NCI-H146 (cell line): ENCODE measurements at places on chromosomes 6 and 20.

DNA sequence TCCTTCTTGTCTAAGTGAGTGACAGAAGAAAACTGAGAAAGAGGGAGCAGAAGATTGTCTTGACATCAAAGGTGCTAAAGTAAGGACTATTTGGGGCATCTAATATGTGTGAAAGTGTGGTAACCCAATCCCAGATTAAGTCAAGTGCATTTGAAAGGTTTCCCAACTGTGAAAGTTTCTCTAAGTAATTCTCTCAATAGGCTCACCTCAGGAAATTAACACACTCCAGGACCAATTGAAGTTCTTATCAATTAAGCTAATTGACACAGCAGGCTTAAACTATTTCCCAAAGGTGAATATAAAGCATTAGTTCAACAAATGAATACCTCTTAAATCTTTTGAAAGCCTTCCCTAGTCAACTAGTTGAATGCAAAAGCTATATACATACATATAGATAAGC lies 212.8 kb upstream of the FUT9 start:
- DNase-seq, result no peak

DNA sequence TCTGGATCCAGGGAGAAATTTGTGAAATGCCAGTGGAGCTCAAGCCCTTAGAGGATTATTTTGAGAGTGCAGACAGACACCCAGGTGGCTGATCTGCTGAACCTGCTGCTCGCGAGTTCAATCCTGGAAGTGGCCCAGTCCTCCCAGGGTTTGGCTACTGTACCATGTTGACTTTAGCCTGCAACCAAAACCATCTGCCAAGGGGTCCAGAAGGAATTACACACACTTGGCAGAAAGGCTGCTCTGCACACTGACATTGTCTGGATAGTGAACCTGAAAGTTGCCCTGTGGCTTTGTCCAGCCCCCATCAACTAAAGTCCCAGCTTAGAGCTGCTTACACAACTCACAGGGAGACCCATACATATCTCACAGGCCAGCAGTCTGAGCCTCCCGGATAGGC lies 21.6 kb upstream of the PI3 start:
- no peak for DNase-seq

DNA sequence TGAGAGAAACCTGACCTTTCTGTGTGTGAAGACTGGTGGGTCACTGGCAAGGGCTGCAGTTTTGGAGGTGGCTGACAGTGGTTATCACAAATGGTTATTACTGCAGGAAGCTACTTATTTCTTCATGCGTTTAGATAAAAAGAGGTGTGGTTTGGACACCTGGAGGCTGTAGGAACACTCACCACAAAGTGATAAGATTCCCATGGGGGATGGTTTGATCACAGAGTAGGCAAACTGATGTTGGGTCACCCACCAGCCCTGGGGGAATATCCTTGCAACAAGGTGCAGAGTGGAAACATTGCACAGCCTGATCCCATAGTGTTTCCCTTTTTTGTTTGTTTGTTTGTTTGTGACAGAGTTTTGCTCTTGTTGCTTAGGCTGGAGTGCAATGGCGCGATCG lies 33.9 kb upstream of the RNGTT start:
- no peak for DNase-seq

GRCh38 chr6:83517500-83517899 lies 5.2 kb downstream of the PRSS35 start:
- DNase-seq, result no peak

DNA sequence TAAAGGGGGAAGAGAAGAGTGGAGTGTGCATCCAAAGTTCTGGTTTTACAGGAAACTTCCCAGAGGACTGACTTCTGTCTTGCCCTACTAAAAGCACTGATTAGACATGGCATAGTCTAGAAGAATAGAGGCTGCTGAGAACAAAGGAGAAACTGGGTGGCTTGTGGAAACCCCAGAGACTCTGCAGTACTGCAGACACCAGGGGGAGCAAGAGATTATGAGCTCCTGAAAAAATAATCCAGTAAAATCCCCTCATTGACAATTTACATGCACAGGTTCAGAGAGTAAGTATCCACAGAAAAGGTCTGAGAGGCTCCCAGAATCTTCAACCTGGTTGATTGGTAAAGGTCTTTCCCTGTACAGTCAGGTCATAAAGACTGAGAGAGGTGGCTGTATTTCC lies 48.7 kb upstream of the CLVS2 start:
- DNase-seq, result peak; percentile 47

DNA sequence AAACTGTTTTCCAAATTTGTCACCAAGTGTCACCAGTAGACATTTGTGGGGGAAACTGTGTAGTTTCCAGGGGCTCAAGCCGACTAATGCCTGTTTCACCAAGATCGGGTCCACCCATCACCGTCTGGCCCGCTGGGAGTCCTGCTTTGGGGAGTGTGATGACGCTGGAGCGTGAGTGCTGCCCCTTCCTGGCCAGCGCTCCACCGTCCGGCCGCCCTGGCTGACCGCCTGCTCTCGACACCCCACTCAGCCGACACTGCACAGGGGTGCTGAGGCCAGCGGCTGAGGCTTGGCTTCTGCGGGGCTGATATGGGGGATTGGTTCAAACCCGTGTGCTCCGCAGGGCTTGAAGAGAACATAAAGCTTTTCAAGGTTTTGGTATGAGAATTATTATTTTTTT lies 160.1 kb downstream of the SMOC2 start:
- DNase-seq, result no peak

- no peak for DNase-seq
Observed at GRCh38 chr6:84808491-84809061, 44.2 kb upstream of the TBX18 start.

- DNase-seq, result no peak
Observed at GRCh38 chr20:24165301-24166122, 176.9 kb upstream of the GGTLC1 start.

DNA sequence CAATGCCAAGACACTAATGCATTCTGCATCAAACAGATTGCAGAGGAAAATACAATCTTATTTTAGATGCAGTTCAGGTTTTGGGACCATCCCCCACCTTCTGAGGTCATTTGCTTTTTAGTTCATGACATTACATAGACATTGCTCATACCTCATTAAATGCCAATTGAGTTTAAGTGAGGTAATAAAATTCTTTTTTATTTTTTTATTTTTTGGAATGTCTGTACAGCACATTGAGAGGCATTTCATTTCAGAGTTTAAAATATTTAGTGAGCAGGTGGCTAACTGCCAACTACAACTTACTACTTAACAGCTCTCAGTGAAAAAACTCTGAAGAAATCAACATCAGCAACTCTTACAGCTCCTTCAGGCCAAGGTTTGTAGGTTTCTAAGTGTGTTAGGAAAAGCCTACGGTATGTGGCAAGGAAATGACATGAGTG lies 482.2 kb upstream of the RNF217 start:
- DNase-seq, result no peak

GRCh38 chr6:160102956-160103824 lies 18.4 kb upstream of the SLC22A1 start:
- DNase-seq, result peak; percentile 15

DNA sequence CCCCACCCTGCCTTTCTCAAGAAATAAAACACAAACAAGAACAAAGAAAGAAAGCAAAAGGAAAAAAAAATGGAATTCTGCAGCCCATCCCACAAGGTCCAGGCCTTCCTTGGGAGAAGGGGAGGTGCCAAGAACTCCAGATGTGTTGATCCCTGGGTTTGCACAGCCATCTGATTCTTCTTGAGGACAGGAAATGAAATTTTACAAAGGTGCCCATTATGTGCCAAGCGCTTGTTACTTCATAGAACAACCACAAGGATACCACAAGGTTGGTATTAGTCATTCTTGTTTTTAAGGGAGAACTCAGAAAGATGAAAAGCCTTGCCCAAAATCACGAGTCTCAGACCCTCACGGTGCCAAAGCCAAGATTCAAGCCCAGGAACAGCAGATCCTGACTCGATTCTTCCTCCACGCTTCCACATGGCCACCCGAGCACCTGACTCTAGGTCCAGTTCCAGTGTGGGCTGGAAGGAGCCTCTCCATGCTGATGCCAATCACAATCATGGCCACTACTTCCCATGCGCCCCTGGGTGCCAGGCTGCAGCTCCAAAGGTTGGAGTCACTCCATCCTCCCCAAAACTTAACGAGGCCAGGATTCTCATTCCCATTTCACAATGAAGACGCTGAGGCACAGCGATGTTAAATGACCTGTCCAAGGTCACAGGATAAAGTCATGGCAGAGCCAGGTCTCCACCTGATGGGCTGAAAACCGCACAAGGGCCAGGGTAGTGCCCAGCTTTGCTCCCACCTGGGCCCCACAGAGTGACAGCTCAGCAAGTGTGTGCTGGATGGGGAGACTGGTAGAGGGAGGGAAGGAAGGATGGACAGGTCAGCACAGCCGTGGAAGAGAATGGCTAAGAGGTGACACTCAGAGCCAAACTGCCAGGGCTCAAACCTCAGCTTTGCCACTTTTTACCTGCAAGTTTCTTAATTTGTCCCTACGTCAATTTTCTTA lies 66.7 kb upstream of the TOP1 start:
- no peak for DNase-seq

DNA sequence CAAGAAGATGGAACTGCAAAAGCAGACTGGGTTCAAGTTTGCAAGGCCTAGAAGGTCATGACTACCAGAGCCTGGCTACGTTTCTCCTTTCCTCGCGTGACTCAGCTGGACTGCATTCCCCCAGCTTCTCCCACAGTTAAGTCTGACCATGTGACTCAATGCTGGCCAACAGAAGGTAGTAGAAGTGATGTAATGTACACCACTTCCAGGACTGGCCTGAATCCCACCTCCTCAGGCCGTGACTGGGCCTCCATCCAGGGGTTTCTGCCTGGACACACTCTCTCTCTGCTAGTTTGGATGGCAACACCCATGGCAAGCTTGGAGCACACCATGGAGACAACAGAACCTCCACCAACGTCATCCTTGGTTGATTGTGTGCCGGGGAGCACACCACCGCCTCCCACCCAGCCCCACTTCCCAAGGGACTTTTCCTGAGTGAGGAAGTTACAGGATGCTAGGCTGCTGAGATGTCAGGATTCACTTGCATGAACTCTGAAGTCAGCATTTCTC lies 112.0 kb upstream of the CDYL start:
- DNase-seq, result no peak

DNA sequence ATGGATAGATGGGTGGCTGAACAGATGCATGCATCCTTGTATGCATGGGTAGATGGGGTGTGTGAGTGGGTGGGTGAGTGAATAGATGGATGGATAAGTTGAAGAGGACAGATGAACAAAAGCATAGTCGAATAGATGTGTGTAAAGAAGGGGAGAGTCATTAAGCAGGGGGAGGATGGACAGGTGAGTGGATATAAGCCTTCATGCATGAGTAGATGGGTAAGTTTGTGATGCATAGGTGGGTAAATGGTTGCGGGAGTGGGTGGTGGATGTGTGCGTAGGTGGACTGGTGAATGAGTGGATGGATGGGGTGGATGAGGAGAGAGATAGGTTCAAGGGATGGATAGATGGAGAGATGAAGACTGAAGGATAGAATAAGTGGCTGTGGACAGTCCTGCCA lies 29.6 kb downstream of the HLA-DPB1 start:
- no peak for DNase-seq

GRCh38 chr6:149360536-149360935 lies 39.5 kb upstream of the SUMO4 start:
- DNase-seq, result no peak

DNA sequence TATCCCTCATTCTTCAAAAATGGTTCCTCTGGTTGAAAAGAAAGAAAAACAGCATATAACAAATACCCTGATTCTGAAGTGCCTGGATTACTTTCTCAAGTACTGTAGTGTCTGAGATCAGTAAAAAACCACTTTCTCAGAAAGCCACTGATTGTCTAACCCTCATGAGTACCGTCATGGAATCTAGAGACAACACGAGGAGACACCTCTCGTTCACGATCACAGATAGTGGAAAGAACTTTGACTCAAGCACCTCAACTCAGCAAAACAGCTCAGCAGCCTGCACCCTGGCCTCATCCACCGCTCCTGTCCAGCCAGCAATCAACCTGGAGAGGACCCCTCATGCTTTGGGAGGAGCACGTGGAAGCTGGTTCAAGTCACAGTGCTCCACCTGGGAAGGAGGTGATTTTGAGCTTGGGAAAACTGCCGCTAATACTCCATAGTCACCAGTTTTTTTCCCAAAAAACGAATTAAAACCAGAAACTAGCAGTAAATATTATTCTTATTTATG lies 1.0 kb downstream of the SCML4 start:
- no peak for DNase-seq

DNA sequence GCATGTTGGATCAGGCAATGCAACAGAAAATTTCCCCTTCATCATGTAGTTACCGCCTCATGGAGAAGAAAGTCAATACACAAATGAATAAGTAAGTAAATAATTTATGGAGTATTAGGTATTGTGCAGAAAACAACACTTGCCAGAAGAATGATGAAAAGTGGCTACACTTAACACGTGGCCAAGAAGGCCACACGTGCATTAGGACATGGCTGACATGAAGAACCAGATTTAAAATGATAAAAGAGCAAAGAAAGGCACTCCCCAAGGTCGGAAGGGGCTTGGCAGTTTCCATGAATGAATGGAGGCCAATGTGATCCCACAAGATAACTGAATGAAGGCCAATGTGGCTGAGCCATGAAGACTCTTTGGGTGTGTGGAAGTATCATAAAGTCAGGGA lies 447.2 kb downstream of the DOK5 start:
- no peak for DNase-seq

- DNase-seq, result no peak
Observed at GRCh38 chr6:9507136-9507895, 907.6 kb downstream of the TFAP2A start.

DNA sequence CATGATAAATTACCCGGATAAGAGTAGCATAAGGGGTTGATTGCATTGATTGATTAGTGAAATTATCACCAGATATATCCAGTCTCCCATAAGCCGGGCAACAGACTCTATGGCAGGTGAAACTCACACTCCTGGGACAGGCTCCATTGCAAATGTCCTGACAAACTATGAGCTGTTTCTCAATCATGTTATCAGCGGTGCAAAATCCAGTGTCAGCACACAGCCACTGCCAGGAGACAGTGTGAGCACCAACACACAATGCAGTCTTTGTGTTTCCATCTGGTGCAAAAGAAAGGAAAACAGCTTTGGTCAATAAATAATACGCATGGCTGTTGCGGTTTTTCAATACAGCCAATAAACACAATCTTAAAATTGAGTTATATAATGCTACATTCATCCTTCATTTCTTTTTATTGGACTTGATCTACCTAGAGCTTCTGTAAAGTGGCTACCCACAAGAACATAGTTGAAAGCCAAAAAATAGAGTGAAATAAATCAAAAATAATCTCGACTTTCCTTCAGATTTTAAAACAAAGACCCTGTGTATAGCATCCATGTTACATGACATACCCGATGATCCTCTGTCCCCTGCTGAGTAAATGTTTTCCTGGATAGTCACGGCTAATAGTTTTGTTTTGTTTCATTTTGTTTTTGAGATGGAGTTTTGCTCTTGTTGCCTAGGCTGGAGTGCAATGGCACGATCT lies 64.3 kb upstream of the AFDN start:
- no peak for DNase-seq
